Colonic mucosa (tissue), 4 donors: ENCODE measurements at places on chromosomes 3 and 15.

DNA sequence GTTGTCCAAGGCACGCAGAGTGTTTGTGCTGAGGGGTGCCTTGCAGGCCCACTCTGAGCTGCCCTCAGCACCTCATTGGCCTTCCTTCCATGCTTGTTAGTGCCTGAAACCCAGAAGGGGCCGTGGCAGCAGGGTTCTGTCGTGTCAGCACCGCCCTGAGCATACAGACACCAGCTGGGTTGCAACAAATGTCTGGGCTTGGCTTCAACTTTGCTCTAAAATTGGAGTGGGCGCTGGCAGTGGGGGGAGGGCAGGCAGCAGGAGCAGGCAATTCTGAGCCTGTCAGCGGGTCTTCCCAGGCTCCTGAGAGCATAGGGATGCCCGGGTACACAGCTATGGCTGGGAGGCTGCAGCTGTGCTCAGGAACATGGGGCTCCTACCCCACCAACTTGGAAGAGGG is 464.3 kb downstream of the EPHA3 start:
- DNase-seq = no peak

GRCh38 chr3:46632792-46633191 is 20.5 kb downstream of the FAM240A start:
- no peak for DNase-seq

- DNase-seq = no peak
Observed at GRCh38 chr3:33146791-33147445, 33.1 kb downstream of the CRTAP start.

GRCh38 chr3:156492801-156493261 is 62.1 kb downstream of the SSR3 start:
- DNase-seq = no peak

DNA sequence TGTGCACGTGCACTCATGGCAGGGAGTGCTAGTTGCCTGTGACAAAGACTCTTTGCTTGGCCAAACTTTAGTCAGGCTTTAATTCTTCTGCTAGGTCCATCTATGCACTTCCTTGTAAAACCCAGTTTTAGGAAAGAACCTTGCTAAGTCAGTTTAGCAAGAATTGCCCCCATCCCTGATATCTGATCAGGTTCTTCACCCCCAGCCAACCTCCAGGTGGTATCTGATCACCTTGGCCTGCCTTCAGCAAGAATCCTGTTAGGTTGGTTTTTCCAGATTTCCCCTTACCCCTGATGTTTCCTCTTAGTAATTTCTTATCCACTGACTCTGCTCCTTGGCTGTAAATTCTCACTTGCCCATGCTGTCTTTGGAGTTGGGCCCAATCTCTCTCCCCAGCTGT is 8.4 kb downstream of the HSPBAP1 start:
- no peak for DNase-seq

GRCh38 chr15:40854161-40854560 is 10.3 kb downstream of the SPINT1 start:
- DNase-seq = no peak

DNA sequence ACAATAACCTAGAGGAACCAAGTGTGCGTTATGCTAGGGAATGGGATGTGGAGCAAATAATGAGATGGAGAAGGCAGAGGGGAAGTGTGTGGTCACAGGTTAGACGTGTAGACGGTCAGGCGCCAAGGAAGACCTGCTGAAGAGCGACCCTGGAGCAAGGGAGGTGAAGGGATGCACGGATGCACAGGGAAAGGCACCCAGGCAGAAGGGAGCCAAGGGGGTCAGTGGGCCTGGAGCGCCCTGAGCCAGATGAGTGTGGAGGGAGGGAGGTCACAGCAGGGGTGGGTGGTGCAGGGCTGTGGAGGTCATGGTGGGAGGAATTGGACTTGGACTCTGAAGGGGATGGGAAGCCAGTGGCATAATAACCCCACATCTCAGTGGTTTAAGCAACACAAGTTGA is 70.2 kb downstream of the SLC6A1 start:
- DNase-seq = no peak

DNA sequence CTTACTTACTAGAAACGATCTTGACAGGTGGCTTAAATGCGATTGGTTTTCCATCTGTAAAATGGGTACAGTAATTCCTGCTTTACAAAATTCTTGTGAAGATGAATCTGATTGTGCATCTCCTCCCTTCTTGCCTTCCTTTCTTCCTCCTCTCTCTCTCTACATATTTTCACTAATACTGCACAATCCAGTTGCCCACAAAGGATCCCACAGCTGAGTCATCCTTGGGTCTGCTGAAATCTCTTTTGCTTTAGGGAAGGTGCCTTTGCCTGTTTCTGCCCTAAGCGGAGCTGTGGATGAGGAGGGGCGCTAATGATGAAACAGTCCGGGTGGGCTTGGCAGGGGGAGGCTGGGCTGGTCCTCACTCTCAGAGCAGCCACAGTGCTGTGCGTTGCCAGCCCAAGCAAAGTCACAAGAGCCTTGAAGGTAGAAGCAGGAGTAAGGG is 46.1 kb downstream of the AMOTL2 start:
- no peak for DNase-seq

GRCh38 chr3:16790432-16791400 is 94.0 kb upstream of the PLCL2 start:
- no peak for DNase-seq

- DNase-seq = peak; percentile 36
Observed at GRCh38 chr3:87969620-87970019, 89.2 kb downstream of the CGGBP1 start.

DNA sequence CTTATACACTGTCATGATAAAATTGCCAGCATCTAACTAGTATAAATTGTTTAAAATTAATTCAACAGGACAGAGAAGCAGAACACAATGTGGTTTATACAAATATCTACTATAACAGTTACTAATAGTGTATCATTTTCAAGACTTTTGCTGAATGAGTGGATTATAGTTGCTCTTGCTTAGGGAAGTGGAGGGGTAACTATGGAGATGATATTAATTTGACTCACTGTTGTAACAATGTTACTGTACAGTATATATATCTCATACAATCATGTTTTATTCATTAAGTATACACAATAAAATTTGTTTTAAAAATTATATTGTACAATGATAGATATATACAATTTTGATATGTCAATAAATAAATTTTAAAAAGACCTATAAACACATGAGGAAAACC is 119.1 kb downstream of the ZPLD1 start:
- DNase-seq = no peak

DNA sequence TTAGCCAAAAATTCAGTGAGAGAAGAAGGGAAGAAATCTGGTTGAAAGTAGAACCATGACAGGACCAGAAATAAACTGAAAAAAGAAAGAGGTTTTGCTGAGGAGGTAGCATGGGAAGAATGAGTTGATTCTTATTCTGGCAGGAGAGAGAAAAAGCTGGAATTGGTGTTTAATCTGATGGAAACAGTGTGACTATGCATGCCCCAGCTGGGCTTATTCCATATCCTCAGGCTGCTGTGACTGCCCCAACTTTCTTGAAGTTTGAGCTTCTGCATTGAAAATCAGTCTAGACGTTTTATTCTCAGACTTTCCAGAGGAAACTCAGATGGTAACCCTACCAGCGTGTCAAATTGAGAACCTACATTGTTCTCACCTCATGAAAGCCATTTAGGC is 352.5 kb upstream of the DCBLD2 start:
- no peak for DNase-seq

DNA sequence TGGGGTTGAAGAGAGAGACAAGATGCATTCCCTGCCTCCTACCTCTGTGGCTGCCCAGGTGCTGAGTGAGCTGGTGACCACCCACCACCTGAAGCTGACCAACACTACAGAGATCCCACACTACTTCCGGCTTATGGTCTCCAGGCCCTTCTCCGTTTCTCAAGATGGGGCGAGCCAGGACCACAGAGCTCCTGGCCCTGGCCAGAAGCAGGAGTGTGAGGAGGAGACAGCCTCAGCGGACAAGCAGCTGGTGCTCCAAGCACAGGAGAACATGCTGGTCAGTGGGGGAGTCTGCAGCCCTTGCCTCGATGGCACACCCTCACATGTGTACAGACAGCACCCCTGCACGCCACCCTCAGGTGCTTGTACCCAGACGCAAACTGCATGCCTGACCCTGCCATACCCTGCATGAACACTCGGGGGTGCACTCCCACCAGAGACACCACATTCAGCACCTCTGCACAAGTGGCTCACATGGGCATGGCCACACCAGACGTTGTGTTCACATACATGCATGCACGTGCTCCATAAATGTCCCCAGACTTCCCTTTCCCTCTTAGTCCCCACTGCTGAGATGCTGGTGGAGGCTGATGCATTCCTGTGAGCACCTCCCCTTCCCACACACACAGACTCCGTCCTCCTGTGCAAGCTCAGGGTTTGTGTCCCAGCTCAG is 19.0 kb downstream of the ACAA1 start:
- peak; percentile 78 for DNase-seq

GRCh38 chr15:100095541-100096247 is 246.1 kb downstream of the ADAMTS17 start:
- no peak for DNase-seq

DNA sequence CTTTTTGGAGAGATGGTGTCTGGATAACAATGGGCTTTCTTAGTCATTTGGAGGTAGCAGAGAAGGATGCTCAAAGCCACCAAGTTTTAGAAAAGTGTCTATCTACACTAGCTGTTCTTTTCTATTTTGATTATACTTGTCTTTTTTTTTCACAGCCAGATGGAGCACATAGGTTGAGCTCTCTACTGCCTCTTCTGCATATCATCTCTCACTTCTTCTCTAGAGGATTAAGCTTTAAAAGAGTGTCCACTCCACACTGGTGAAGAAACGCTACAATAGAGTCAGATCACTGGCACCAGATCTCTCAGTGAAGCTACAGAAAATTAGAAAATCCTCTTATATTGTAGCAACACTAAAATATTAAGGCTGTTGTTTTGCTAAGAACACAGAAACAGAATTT is 145.3 kb upstream of the MBNL1 start:
- no peak for DNase-seq

DNA sequence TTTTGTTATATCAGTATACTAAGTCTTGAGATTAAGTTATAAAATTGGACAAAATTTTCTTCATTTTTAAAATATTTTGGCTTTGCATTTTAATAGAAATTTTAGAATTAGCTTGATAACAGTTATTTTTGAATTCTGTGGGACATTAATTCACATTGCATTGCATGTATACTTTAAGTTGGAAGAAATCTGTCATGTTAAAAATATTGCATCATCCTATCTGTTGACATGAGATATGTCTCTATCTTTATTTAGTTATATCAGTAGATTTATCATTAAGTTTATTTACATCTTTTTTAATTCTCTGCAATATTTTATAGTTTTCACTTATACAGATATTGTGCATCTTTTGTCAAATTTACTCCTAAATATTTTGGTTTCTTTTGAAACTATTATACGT is 904.6 kb upstream of the NR2F2 start:
- no peak for DNase-seq

DNA sequence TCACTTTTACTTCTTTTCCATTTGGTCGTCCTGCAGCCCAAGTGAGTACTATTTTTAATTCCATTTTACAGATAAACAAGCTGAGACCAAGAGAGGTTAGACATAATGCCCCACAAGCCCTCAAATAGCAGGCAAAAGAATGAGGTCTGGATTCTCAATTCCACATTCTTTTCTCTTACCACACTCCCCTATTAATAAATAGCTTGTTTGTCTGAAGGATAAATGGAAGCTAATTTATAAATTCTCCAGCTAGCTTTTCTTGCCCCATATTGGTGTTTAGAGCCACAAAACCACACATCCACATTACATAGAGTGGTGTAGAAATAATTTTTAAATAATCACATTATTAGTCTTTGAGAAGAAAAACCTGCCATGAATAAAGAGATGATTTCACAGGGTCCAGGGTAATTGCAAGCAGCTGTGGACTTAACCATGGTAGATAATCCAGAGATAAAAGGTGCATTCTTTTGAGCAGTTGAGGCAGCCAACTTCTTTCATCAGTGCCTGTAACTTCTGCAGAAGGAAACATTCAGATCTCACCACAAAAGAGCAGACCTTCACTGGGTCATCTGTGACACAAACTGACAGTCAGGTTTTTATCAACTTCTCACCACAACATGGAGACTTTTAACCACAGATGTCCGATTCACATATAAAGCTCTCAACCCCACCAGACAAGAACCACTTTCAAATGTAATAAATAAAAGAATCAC is 313.4 kb upstream of the STT3B start:
- no peak for DNase-seq

DNA sequence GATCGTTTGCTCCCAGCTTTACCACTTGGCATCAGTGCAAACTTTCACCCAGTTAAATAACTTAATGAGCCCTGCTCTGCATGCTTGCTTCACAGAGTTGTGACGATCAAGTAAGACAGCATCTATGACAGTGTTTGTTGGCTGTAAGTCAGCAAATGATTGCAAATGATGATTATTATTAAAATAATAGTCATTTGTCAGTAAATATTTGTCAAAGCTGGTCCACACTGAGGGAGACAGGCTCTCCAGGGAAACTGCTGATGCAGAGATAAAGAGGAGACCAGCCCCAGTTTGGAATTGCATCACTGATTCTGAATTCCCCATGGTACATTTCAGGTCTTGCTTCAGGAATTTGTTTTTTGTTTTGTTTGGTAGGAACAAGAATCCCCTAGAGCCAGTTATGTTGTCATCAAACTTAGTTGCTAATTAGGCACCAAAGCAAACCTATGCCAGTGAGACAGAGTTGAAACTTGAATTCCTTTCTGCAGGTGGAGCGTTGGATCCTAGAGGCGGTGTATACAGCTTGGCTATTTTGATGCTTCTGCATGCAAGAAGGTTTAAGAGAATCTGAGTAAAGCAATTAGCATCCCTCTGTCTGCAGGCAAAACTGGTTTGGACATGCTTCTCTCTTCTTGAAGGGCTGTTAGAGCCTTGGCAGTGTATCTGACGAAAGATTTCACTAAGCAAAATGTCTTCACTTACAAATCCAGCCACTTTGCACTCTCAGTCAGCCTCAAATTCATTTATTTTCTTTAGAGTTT is 338.6 kb upstream of the TPRG1 start:
- no peak for DNase-seq

GRCh38 chr15:48577469-48577868 is 68.0 kb downstream of the FBN1 start:
- DNase-seq = no peak

- DNase-seq = no peak
Observed at GRCh38 chr15:70235347-70235746, 137.6 kb upstream of the TLE3 start.

GRCh38 chr3:89256395-89256794 is 149.0 kb downstream of the EPHA3 start:
- no peak for DNase-seq

DNA sequence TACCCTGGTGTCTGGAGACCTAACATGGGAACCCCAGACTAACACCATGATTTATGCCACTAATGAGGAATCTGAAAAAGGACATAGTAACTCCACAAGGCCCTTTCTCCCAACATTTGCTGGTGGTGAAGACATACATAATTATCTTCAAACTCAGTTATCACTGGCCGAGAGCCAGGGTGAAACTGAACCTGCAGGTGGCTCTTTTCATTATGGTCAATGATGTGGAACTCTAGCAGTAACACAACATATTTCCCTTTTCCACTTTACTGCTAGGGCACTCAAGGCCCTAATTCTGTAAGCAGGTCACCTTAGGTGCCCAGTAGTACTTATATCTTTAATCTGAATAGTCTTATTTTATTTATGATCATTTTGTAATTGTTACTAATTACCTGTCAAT is 326.4 kb upstream of the SATB1 start:
- no peak for DNase-seq

GRCh38 chr3:31680072-31680870 is 147.5 kb downstream of the STT3B start:
- no peak for DNase-seq

- DNase-seq = no peak
Observed at GRCh38 chr15:33559207-33559890, 248.6 kb downstream of the RYR3 start.
